ENCODE measurements at places on chromosomes 16 and 17. TPM values are rescaled to one million over a fixed set of nuclear protein-coding genes. Genes with fewer than 3 reads are reported as not detected.

DNA sequence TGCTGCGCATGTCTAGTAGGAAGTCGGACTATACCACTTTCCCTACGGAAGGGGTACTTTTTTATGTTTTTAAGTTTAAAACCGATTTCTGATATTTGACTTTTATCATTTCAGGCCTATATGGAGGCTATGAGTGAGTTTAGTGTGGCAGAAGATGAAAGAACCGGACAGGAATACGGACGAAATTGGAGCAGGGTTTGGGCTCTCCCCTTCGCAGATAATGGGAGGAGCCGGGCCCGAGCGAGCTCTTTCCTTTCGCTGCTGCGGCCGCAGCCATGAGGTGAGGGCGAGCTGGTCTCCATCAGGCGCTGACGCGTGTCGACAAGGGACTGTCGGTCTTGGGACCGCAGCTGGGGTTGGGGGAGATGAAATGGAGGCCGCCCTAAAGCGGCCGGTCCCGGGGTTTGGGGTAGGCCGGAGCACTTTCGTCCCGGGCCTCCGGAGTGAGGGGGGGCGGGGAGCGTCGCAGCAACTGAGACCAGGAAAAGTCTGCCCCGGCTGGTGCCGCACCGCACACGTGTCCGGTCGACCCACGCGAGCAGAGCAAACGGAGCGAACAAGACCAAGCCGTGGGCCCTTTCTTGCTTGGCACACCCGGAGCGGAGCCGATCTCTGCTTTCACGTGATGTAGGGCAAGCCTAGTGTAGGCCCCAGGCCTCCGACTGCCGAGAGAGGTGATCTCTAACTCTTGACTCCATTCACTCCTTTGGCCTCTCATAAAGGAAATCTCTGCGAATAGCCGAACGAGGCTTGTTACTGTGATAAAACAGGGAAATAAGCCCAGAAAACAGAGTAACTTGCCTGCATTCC lies at the start of gene RPL19:
TSS of gene RPL19 (plus strand) at position 214 of the 810 bp plus-strand sequence. CDS start at position 276, 62 bp downstream.
- DNase-seq = peak; percentile 63
- H3K27me3 ChIP-seq = no peaks in the 10 kb centered on the region
- peak within 1 kb of the TSS; percentile 76 for H3K4me3 ChIP-seq
- peak within 1 kb of the TSS; percentile 98 for H3K27ac ChIP-seq
- H3K36me3 ChIP-seq = peaks cover 35% of the 10 kb centered on the region

MARVELD3 gene
- total RNA-seq = 28.5 TPM

ITGAL gene
- 0.50 TPM for total RNA-seq

SCARF1 gene
- total RNA-seq = 2.7 TPM

SOST gene
- total RNA-seq = not detected

Data from PC-9 (cell line).